ENCODE measurements at places on chromosomes 6 and 20. TPM values are rescaled to one million over a fixed set of nuclear protein-coding genes. Genes with fewer than 3 reads are reported as not detected.

PERP gene
- 96.8 TPM for total RNA-seq

NKX2-4 gene
- total RNA-seq, result not detected

ENPP4 gene
- total RNA-seq, result 0.32 TPM

ZBTB2 gene
- 17.0 TPM for total RNA-seq

SPATS1 gene
- not detected for total RNA-seq

LRRC73 gene
- total RNA-seq, result 1.3 TPM

OLIG3 gene
- not detected for total RNA-seq

ELOVL5 gene
- 67.7 TPM for total RNA-seq

PFDN6 gene
- total RNA-seq, result 119 TPM

GUCA1A gene
- not detected for total RNA-seq

CFAP61 gene
- total RNA-seq, result 0.37 TPM

ETV7 gene
- total RNA-seq, result 0.13 TPM

SIGLEC1 gene
- total RNA-seq, result not detected

ZNF311 gene
- 0.30 TPM for total RNA-seq

CALHM6 gene
- 0.45 TPM for total RNA-seq

USP49 gene
- 1.6 TPM for total RNA-seq

TCF21 gene
- 0.02 TPM for total RNA-seq

GRIK2 gene
- 0.32 TPM for total RNA-seq

ADRM1 gene
- total RNA-seq, result 159 TPM

RAB44 gene
- total RNA-seq, result 0.02 TPM

RBCK1 gene
- 109 TPM for total RNA-seq

EFCAB8 gene
- not detected for total RNA-seq

SLC52A3 gene
- 0.67 TPM for total RNA-seq

OR2H2 gene
- total RNA-seq, result not detected

SEL1L2 gene
- total RNA-seq, result not detected

MAN1A1 gene
- total RNA-seq, result 0.05 TPM

SIM1 gene
- total RNA-seq, result not detected

ARMH2 gene
- not detected for total RNA-seq

DAAM2 gene
- total RNA-seq, result 0.02 TPM

IPCEF1 gene
- 0.03 TPM for total RNA-seq

WFDC8 gene
- not detected for total RNA-seq

Measured in A549 treated with DMSO at 1 μM for 4 hours (cell line).